ENCODE measurements at places on chromosomes 3 and 15. TPM values are rescaled to one million over a fixed set of nuclear protein-coding genes. Genes with fewer than 3 reads are reported as not detected.

DNA sequence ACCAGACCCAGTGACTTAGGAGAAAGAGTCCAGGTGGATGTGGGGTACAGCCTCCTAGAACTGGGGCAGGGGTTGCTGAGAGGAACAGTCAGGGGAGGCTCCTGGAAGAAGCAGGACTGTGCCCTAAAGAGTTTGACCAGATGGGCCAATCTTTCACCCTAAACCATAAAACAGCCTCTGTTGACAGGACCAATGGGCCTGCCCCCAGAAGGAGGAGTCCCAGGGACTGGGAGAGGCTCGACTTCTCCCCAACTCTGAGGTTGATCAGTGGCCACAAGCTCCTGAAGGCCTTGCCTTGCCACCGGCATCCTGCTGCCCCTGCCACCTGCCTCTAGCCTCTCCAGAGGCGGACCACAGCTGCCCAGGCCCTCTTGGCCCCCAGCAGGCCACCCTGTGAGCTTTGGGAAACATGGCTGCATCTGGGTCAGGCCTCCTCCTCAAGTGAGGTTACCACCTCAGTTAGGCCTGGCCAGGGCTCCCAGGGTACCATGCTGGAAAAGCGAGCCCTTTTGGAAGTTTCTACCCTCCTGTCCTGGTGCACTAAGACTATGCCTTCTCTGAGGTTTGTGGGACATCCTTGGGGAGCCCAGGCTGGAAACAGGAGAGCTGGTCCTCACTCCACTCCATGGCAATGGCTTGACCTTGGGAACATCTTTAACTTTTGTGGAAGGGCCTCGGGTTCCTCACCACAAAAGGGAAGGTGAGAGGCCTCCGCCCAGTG, 2.8 kb downstream of the VIPR1 start:
- DNase-seq: no peak

GRCh38 chr3:52649461-52650210, 36.1 kb downstream of the PBRM1 start:
- no peak for DNase-seq

Gene GOLGA6L10
- total RNA-seq: 3.0 TPM

Gene STAG1
- 88.7 TPM for total RNA-seq

GRCh38 chr3:127038923-127039581, 56.1 kb downstream of the PLXNA1 start:
- peak; percentile 28 for DNase-seq

DNA sequence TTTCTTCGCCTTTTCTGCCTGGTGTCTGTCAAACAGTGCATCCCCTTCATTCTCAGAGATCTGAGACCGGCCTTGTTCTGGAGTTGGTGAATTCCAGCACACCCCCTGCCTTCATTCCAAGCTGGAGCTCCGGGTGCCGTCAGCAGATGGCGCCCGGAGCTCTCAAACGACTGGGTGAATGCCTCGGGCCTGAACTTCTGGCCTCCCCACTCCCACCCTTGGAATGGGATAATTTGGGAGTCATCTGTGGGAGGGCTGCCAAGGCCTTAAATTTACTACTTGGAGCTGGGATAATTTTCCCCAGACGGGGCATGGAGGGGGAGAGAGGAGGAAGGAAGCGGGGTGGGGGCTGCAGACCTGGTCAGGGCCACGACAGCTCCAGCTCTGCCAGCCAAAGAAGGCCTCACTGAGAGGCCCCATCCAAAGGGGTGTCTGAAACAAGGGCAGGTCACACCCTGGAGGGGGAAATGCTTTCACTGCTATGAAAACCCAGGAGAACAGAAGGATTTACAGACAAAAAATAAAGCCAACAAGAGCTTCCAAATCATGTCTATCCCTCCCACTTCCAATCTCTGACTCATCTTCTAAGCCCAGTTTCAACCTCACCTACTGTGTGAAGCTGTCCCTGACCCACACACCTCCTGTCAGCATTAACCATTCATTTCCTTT, 187.9 kb downstream of the OPA1 start:
- no peak for DNase-seq

Gene HTR3E
- not detected for total RNA-seq

DNA sequence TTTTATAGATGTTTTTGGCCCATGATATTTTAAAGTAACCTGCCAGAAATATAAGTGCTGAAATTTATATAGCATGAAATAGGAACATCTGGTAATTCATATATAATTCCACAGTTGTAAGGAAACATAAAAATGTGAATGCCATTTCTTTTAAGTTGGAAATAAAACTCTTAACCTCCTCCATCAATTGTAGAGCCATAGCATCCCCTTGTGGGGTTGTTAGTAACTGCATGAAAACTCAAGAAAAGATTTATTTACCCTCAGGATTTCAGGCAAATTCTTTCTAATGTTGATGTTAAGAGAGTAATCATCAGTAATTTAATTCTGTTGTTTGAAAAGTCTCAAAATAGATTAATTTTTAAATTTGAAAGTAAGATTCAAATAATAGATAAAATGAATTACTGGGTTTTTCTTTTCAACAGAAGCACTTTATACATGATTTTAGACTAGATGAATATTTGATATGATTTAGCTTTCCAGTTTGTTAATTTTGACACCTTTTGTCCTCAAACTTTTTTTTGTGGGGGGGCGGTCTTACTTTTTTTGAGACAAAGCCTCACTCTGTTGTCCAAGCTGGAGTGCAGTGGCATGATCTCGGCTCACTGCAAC, 74.7 kb downstream of the RASA2 start:
- DNase-seq: no peak

Gene KLHL40
- not detected for total RNA-seq

Gene CALML4
- 18.7 TPM for total RNA-seq

- DNase-seq: no peak
Measured at GRCh38 chr3:86973440-86973839, 17.5 kb downstream of the VGLL3 start.

Gene SH2D7
- total RNA-seq: not detected

Gene CCR1
- total RNA-seq: 92.2 TPM

DNA sequence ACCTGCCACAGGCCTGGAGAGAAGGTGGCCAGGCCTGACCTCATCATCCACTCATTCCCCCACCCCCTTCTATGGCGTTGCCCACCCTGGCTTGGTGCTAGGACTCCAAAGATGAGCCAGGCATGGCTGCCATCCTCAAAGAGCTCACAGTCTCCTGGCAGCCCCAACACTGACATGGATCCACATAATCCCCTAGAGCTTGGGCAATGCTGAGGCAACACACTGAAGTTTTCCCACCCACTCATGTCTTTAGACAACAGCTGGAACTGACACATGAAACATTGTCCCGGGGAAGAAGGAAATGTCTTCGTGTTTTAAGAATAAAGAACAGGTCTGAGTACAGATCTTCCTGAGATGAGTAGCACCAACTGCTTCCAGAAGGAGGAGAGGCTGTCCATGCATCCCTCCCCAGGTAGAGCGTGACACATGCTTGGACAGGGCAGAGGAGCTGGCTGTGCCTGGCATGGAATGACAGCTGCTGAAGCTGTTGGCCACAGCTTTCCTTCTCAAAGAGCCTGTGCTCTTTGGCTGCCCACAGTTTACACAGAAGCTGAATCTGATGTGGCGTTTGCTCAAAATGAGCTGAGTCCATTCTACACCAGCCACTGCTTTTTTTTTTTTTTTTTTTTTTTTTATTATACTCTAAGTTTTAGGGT, 70.1 kb downstream of the HOMER2 start:
- DNase-seq: no peak

Gene TMOD3
- total RNA-seq: 63.5 TPM

Data from natural killer cell treated with Interleukin-12 subunit alpha and Interleukin-12 subunit beta and Interleukin-15 and Interleukin-18, amount 100 ng/mL, for 72 hours (primary cell).